ENCODE measurements at places on chromosomes 1 and 21. TPM values are rescaled to one million over a fixed set of nuclear protein-coding genes. Genes with fewer than 3 reads are reported as not detected.

Gene LCE6A
- total RNA-seq = not detected

Gene TMOD4
- not detected for total RNA-seq

Gene EPHB2
- 31.0 TPM for total RNA-seq

Gene L1TD1
- under 0.01 TPM for total RNA-seq

Gene MTARC1
- total RNA-seq = 13.5 TPM

Gene OR2AK2
- not detected for total RNA-seq
